Fibroblast of mammary gland (primary cell): ENCODE measurements at places on chromosomes 5 and 9.
A peak's percentile ranks its signal among the peaks of the same experiment; 100 is the strongest.

DNA sequence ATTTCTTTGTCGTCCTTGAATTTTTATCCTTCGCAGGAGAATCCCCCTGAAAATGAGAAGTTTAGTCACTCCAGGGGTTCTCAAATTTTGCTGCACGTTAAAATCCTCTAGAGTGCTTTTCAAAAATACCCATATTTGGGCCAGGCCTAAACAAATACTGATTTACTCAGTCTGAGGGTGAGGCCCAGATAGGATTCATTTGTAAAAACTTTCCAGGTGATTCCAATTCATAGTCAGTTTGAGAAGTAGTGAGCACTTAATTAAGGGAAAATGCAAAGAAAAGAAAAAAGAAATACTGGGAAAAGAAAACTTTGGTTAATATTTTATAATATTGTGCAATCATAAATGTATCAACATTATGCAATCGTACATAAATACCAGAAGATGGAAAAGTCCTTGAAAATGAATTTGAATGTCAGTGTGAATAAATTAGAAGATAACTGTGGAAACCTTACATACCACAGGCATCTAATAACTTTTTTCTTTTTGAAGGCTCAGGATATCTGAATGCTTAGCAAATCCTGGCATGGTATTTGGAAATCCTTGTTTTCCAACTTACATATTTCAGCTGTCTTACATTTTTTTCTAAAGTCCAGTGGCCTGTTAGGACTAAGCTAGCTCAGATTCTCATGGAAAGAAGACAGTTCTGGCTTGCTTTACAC lies 116.5 kb upstream of the DAPK1 start:
- DNase-seq: peak; percentile 54

GRCh38 chr5:103510851-103511553 lies 51.6 kb downstream of the NUDT12 start:
- no peak for DNase-seq

GRCh38 chr5:98401656-98402055 lies 371.8 kb upstream of the RGMB start:
- no peak for DNase-seq

- DNase-seq: no peak
These were observed 26.0 kb downstream of the EGFLAM start for GRCh38 chr5:38284384-38284783.
